ENCODE measurements at places on chromosomes 1 and 21. TPM values are rescaled to one million over a fixed set of nuclear protein-coding genes. Genes with fewer than 3 reads are reported as not detected.

Gene AMY2A
- total RNA-seq = not detected

Gene PGLYRP4
- not detected for total RNA-seq

DNA sequence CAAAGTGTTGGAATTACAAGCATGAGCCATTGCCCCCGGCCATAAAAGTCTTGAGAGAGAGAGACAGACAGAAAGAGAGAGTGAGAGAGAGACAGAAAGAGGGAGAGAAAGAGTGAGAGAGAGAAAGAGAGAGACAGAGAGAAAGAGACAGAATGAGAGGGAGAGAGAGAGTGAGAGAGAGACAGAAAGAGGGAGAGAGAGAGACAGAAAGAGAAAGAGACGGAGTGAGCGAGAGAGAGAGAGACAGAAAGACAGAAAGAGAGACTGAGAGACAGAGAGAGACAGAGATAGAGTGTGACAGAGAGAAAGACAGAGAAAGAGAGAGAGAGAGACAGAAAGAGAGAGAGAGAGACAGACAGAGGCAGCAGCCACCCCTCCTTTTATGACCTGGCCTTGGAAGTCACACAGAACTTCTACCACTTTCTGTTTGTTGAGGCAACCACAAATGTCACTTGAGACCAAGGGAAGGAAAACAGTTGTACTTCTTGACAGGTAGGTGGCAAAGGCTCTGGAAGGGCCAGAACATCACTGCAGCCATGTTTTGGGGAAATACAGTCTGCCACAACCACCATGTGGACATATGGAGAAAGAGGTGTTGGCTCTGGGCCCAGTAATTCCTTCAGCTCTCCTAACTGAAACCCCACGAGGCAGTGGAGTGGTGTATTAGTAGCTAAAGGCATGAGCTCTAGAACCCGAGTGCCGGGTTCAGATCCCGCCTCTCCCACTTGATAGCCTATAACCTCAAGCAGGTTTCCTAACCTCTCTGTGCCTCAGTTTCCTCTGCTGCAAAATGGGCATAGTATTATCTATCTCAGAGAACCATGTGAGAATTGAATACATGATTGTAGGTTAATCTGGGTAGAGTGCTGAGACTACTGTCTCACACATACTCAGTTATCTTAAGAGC lies 50.6 kb downstream of the TNFRSF8 start:
- DNase-seq = no peak

GRCh38 chr1:7149080-7149838 lies 364.0 kb downstream of the CAMTA1 start:
- no peak for DNase-seq

DNA sequence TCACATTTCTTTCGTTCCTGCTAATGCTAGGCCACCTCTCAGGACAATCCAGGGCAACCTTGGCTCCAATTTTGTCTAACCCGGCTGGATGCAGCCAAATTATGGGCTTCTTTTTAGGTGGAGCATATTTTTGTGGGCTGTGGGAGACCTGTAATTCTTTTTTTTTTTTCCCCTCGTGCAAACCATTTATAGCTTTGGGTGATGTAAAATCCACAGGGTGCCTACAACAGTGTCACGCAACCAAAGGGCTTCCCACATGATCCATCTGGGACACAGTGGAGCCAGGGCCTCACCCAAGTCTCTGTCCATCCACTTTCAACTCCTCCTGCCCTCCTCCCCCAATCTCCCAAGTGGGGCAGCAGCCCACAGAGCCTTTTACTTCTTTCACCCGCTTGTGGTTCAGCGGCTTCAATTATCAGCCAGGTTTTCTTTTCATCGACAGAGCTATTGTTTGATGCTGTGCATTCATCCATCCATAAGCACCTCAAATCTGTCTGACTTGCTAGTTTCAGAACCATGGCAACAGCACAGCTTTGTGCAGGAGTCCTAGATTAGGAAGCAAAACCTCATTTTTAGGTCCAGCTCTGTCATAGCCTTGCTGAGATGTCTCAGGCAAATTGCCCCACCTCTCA lies 10.0 kb upstream of the OVAAL start:
- no peak for DNase-seq

GRCh38 chr1:212637902-212638301 lies 29.3 kb downstream of the ATF3 start:
- no peak for DNase-seq

Measured in esophagus muscularis mucosa (tissue), 4 donors.